ENCODE measurements at places on chromosomes 1 and 21.

DNA sequence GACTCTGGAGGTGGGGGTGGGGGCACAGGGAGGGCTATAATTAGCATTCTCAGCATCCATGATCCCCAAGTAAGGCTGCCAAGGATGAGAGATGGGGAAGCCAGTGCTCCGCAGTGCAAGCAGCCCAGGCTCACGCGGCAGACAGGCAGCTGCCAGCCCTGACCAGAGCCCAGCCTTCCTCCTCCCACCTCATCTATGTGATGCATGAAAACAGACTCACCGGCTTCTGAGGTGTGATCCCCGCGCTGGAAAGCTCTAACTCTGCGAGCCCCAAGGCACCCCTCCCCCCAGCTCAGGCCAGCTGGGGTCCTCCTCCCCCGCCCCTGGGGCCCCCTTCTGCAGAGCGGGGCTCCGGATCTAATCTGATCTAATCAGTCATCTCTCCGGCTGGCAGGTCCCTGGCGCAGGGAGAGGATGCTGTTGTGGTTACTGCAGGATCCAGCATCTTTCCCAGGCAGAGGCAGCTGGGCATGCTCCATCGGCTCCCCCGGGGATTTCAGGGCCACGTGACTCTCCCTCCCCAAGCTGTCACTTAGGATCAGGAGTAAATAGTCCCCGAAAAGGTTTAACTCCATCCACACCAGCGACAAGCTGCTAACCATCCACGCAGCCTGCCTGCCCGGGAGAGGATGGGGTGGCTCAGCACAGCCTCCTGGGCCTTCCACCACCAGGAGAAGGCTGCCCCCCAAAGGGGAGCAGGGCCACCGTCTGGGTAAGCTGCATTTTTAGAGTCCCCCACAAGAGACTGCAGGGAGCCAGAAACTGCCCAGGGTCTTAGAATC lies at the start of gene PLEKHA6:
Gene PLEKHA6, minus strand, starts transcription at position 456 of the 782 bp plus-strand sequence. CDS start 86,202 bp downstream, outside the sequence.
- peak; percentile 69 for DNase-seq

GRCh38 chr1:109197158-109198042 lies 16.3 kb upstream of the SARS1 start:
- peak; percentile 100 for DNase-seq

- DNase-seq: peak; percentile 24
Measured at GRCh38 chr1:114956570-114956969, 73.1 kb upstream of the TSHB start.

DNA sequence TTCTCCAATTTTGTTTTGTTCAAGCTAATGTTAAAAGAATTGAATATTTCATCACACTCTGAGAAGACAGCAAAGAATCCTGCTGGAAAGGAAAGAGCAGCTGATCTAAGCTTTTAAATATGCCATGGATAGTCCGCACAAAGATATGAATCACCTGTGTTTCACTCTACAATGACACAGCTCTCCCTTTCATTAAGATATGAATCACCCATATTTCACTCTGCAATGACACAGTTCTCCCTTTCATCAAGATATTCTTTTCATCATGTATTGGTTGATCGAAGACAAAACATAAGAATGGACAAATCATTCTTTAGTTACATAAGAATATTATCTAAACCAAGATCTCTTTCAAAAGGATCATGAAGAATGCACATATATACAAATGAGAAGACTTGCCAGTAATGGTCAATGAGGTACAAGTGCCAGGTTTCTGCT lies 367.3 kb downstream of the SMYD3 start:
- DNase-seq: peak; percentile 86

DNA sequence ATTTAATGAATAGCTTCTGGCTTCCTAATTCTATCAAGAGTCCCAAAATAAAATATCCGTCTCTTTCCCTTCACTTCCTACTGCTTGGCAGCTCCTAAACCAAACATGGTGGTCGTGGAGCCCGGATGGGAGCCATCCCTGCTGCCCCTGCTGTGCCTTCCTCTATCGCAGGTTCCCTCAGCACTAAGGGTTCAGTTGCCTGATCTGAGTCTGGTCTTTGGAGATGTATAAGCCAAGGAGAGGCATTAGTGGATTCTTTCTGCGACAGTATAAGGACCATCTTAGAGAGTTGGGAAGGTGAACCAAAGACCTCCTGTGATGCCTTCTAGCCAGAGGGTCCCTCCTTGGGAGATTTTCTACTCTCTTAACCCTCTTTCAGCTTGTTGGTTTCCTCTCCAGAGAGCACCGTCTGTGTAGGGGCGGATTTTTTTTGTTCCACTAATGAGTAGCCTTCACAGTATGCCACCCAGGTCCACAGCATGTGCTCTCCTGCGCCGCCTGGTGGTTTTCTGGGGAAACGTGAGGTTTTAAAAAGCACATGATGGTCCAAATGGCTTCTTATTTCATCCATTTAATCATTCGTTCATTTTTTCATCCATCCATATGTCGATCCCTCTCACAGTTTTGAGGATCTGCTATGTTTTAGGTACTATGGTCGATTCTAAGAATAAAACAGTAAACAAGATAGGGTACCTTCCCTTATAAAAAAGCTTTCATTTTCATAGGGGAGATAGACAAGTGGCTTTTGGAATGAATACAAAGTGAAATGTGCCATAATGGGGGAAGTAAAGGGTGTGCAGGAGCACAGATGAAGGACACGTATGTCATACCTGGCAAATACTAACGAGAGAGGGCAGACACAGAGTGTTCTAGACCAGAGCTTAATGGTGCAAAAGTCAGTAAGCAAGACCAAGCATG lies 71.0 kb downstream of the NFASC start:
- peak; percentile 65 for DNase-seq

GRCh38 chr1:66778266-66778665 lies 22.8 kb downstream of the INSL5 start:
- no peak for DNase-seq

DNA sequence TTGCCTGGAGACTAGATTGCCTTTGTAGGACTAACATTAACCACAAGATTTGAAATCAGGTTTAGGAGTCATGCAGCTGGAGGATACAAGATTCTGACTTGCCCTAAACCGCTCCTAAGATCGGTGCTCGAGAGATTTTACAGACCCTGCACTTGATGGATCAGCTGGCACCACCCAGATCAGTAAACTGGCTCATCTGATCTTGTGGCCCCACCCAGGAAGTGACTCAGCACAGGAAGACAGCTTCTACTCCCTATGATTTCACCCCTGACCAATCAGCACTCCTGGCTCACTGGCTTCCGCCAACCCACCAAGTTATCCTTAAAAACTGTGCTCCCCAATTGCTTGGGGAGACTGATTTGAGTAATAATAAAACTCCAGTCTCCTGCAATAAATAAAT lies 876 bp upstream of the CATSPERE start:
- peak; percentile 23 for DNase-seq

GRCh38 chr1:42290130-42290529 lies 44.9 kb downstream of the FOXJ3 start:
- peak; percentile 32 for DNase-seq

DNA sequence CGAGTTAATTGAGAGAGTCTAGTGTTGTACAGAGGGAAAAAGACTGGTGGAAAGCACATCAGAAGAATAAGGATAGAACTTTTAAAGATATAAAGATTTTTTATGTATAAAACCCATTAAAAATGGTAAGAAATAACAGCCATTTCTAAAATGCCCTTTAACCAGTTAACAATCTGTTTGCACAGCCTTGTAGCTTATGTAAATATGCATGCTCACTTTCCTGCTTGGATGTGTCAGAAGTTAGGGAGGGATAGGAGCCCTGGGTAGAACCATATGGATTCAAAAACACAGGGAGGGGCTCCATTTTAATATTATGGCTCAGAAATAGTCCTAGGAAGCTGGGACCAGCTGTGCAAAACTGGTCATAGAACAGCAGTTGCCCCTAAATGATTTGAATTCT lies 4.5 kb upstream of the EDEM3 start:
- DNase-seq: no peak

DNA sequence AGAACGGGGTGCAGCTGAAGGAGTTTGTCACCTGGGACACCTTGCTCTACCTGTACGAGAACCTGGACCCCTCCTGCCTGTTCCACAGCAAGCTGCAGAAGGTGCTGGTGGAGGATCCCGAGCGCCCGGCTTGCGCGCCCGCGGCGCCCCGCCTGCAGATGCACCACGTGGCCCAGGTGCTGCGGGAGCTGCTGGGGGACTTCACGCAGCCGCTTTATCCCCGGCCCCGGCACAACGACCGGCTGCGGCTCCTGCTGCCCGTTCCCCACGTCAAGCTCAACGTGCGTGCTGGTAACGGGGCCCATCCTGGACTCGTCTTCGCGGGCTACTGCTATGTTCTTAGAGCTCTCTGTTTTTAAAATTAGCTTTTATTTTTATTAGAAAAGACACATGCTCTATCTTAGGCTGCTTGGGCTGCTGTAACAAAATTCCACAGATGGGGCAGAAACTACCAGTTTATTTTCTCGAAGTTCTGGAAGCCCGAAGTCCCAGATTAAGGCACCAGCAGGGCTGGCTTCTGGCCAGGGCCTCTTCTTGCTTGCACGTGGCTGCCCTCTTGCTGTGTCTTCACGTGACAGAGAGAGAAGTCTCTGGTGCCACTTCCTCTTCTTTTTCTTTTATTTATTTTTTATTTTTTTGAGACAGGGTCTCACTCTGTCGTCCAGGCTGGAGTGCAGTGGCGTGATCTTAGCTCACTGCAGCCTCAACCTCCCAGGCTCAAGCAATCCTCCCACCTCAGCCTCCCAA lies 38.1 kb downstream of the TRPM2 start:
- no peak for DNase-seq

GRCh38 chr1:192316942-192317450 lies at the start of gene RGS21:
RGS21 (plus strand) TSS chr1:192316992; CDS start chr1:192343037, 26,045 bp downstream.
- DNase-seq: no peak

GRCh38 chr1:230349020-230349393 lies 77.1 kb downstream of the PGBD5 start:
- no peak for DNase-seq

GRCh38 chr21:27021046-27021445 lies 54.2 kb upstream of the ADAMTS5 start:
- DNase-seq: peak; percentile 32

- DNase-seq: no peak
Measured at GRCh38 chr1:16938351-16939321, 16.9 kb downstream of the CROCC start.

- peak; percentile 68 for DNase-seq
Measured at GRCh38 chr1:180926164-180926981, 13.7 kb downstream of the KIAA1614 start.

- DNase-seq: no peak
Measured at GRCh38 chr1:1121611-1122077, 5.8 kb upstream of the C1orf159 start.

DNA sequence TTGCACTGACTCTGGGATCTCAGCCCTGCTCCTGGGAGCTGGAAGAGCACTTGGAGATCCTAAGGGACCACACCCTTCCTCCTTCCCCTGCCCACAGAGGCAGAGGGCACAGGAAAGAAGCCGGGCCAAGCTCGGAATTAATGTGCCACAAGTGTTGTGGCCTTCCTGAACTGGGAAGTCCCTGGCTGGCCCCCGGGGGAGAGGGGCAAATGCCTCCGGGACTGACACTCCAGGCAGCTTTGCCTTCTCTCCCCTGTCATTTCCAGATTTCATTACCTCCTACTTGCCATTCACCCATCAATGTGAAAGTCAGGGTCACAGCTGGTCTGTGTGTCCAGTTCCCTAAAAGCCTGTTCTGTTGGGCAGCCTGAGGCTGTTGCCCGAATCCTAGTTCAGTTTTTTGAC lies 21.7 kb downstream of the SESN2 start:
- DNase-seq: no peak
